MV-4-11 (cell line): ENCODE measurements at places on chromosomes 5 and 9.

DNA sequence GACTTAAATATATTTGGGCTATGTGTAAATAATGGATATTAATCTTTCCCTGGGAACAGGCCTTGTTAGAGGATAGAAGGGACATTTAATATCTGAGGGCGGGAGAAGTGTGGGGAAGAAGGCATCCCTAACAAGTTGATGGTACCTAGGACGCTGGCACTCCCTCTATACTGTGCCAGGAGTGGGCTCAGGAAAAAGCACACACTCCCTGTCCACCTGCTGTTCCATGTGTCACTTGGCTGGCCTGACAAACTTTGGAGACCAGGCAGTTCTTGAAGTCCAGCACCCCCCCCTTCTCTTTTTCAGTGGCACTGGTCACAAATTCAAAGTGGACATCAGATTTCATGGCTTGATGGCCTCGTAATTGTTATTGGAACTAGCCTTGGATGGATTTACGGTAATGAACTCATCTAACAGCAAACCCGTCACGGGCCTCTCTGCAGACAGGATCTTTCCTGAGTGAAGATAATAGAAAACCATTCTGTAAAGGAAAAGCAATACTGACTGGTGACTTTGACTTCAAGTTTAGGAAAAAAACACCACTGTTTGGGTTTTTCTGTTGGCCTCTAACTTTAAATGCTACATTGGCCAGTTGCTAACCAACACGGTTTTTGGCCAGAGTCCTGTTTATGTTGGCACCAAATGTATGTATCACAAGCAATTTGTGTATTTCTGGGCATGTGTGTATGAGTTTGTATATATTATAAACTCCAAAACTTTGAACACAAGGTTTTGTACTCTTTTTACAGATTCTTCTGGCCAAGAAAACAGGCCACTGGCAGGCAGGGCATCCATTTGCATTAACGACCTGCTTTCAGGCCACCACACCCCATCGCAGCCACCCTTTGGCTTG lies 552.6 kb downstream of the CCDC171 start:
- no peak for DNase-seq

DNA sequence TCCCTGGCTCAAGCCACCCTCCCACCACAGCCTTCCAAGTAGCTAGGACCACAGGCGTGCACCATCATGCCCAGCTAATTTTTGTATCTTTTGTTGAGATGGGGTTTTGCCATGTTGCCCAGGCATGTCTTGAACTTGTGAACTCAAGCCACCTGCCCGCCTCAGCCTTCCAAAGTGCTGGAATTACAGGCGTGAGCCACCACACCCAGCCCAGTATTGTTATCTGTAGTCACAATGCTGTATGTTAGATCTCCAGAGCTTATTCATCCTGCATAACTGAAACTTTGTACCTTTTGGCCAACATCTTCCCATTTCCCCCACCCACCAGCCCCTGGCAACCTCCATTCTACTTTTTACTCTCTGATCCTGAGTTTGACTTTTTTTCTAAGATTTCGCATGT lies 37.5 kb downstream of the CREBRF start:
- no peak for DNase-seq

DNA sequence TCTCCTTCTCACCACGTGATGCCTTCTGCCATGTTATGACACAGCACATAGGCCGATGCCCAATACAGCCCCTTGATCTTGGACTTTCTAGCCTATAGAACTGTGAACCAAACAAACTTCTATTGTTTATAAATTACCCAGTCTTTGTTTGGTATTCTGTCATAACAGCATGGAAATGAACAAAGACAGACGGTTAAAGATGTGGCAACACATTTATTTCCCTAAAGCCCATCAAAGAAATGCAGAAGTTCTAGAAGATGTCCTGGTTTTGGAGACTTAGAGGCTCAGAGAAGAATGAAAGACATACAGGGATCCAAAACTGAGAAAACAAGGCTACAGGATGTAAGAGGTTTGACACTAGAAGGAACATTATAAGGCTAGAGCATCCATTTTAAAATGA lies 600.8 kb upstream of the DAB2 start:
- peak; percentile 91 for DNase-seq

DNA sequence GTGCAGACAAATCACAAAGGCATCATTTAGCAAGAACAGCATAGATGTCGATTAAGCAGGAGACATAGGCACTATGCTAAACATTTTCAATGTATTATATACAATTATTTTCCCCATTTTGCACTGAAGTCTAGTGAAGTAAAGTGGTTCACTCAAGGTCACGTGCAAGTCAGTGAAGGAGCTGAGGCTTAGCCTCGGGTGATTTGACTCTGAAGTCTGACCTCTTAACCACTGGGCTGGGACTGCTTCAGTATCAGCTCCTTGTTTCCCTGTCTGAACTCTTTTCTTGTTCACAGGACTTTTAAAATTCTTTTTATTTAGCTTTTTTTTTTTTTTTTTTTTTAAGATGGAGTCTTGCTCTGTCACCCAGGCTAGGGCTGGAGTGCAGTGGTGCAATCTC lies 262.7 kb downstream of the DRD1 start:
- DNase-seq = no peak

DNA sequence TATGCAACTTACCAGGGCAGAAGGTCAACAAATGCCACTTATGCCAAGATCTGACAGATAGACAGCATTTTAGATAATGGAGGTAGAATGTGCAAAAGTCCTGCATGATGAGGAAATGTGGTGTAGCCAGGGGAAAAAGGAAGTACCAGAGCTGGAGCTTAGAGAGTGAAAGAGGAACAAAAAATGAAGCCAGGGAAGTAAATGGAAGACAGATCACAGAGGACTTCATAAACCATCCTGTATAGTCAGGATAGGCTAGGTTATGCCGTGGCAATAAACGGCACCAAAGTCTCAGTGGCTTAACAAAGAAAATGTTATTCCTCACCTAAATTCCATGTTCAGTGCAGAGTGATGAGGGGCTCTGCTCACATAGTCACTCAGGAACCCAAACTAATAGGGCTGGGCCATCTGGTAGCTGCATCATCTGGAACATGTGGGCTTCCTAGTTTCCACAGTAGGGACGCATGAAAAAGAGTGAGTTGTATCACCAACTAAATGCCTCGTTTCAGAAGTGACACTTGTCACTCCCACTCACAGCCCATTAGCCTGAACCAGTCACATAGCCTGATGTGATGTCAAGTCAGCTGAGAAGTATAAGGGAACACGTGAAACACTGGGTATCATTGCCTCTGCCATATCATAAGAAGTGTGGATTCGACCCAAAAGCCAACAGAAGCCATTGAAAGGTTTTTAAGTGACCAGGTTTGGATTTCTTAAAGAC lies 70.3 kb downstream of the SH3RF2 start:
- peak; percentile 96 for DNase-seq

DNA sequence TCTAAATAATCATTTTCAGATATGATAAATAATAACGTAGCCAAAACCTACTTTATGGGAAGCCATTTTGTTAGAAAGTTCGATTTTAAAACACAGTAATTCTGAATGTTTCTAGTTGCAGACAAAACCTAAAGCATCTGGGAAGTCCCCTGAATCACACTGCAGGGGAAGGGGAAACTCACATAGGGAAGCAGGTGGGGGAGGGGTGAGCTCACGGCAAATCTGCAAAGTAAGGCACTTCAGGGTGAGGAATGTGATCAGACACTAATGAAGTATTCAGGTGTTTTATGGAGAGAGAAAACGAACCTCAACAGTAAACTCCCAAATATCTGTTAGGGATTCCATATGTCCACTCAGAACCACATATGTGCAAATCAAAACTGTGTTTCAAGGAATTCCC lies 70.7 kb downstream of the EPB41L4A start:
- DNase-seq = no peak

GRCh38 chr9:109906766-109907382 lies 126.9 kb downstream of the PALM2AKAP2 start:
- DNase-seq = no peak

DNA sequence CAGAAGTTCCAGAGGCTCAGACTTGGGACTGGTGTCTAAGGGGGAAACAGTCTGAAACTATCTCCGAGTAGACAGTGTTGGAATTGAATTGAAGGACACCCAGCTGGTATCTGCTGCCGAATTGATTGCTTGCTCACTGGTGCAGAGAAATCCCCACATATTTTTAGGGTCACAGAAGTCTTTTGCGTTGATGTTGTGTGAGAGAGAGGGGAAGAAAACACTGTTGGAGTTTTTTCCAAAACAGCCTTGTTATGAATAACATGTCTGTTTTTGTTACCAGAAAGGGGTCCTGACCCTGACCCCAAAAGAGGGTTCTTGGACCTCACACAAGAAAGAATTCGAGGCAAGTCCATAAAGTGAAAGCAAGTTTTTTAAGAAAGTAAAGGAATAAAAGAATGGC lies 81.3 kb downstream of the ALDH7A1 start:
- DNase-seq = no peak

GRCh38 chr9:8715788-8716187 lies 916.2 kb upstream of the DMAC1 start:
- DNase-seq = no peak

DNA sequence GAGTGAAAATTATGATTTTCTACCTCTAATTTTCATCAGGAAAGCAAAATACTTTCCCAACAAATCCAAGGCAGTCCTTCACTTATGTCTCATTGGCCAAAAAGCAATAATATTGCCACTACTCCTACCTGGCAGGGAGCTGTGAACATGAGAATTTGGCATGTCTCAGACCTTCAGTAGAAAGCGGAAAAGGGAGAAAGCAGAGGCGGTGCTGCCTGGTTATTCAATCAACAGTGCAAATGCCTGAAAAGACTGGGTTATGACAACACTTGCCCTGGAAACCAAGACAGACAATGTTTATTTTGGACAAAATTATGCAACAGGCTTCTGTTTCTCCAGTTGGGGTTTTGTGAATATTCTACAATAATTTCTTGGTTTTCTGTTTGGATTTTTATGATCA lies 194.4 kb downstream of the TAF11L14 start:
- DNase-seq = peak; percentile 22

GRCh38 chr9:109463924-109464625 lies 34.0 kb downstream of the PTPN3 start:
- no peak for DNase-seq

DNA sequence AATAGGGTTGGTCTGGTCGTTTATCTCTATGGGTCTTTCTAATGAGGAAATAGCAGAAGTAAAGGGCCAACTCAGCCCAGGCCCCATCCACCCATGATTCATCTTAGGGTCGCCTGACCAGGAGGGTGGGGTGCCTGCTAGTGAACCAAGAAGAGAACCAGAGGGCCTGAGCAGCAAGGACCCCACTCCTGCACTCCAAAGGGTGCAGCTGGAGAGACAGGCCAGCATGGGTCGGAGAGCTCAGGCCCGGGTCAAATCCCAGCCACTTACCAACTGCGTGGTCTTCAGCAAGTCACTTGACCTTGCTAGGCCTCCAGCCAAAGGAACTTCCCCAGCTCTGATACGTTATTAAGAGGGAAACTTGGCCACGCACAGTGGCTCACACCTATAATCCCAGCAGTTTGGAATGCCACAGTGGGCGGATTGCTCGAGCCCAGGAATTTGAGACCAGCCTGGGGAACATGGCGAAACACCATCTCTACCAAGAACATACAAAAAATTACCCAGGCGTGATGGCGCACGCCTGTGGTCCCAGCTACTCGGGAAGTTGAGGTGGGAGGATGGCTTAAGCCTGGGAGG lies 4.3 kb downstream of the BBLN start:
- peak; percentile 25 for DNase-seq

GRCh38 chr9:70466976-70467561 lies 52.6 kb upstream of the KLF9 start:
- peak; percentile 48 for DNase-seq

DNA sequence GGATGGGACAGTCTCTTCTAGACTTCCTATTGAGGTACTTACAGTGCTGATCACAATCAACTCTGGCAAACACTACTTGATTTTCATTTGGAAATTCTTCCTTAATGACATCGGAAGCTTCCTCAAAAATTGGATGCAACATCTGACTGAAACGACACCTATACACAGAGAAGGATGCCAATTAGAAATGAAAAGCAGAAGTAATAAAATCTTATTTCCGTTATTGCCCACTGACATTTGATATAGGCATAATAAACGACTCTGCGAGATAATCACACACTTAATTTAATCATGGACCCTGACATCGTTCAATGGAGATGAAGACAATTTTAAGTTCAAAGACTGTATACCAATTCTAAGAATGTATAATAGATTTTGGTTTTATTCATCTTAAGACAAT lies 46.4 kb downstream of the ERP44 start:
- DNase-seq = no peak

DNA sequence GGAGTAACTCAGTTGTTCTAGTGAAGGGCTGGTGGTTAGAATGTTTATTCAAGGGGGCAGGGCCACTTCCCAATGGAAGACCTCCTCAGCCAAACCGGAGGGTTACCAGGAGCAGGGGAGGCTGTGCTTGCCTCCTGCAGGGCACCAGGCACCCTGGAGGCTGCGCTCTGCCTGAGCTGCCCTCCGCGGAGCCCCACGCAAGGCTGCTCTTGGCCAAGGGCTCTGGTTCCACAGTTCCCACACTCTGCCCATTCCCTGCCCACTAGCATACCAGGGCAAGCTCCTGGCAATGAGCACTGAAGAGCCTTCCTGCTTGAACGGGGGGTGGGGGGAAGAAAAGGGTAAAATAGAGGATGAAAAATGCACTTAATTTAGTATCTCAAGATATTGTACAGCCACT lies 35.5 kb upstream of the PTCH1 start:
- no peak for DNase-seq

DNA sequence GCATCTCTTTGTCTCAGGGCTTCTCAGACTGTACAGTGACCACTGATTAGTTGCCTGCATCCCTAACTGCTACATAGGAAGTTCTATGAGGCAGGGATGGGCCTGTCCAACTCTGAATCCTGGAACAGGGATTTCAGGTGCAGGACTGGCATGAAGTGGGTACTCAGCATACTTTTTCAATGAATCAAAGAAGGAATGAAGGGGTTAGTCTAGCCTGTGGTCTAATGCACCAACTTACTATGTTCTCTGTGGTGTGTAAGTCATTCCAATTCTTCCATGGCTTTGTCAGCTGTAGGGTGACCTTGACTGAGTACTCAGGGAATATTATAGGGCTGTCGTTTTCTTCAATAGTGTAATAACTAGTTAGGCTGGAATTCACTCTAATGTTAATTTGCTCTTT lies 8.3 kb downstream of the COL15A1 start:
- no peak for DNase-seq

DNA sequence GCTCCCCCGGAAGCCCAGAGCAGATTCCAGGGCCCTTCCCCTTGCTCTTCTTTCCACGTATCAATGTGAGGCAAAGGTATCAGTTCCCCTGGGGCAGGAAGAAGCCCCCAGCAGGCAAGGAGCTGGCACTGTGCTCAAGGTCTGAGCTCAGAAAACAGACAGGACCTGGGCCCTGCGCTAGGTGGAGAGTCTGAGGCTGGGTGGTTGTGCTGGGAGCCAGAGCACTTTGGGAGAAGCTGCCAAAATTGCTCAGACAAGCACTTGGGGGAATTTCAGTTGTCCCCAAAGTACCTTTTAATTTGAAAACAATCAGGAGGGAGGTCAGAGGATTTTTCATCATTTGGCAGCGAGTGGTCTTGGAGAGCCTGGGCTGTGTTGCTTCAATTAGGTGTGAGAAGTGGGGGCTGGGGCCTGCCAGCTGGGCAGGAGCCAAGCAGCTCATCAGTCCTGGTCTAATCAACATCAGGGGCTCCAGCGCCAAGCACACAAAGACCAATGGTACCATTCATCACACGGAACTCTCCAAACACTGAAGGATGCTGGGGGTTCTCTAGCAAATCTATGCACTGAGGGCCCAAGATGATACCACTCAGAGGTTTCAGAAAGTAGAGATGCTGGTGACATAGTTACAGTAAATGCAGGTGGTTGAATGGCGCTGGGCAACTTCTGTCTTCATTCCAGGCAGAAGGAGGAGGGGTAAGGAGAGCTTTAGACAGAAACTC lies 176.5 kb downstream of the SNX18 start:
- DNase-seq = no peak
